ENCODE measurements at places on chromosomes 1 and 21. TPM values are rescaled to one million over a fixed set of nuclear protein-coding genes. Genes with fewer than 3 reads are reported as not detected.

GRCh38 chr1:90557706-90558105 is 159.4 kb downstream of the BARHL2 start:
- no peak overlapping the region for H3K4me3 ChIP-seq
- H3K27ac ChIP-seq = no peak overlapping the region
- DNase-seq = no peak

DNA sequence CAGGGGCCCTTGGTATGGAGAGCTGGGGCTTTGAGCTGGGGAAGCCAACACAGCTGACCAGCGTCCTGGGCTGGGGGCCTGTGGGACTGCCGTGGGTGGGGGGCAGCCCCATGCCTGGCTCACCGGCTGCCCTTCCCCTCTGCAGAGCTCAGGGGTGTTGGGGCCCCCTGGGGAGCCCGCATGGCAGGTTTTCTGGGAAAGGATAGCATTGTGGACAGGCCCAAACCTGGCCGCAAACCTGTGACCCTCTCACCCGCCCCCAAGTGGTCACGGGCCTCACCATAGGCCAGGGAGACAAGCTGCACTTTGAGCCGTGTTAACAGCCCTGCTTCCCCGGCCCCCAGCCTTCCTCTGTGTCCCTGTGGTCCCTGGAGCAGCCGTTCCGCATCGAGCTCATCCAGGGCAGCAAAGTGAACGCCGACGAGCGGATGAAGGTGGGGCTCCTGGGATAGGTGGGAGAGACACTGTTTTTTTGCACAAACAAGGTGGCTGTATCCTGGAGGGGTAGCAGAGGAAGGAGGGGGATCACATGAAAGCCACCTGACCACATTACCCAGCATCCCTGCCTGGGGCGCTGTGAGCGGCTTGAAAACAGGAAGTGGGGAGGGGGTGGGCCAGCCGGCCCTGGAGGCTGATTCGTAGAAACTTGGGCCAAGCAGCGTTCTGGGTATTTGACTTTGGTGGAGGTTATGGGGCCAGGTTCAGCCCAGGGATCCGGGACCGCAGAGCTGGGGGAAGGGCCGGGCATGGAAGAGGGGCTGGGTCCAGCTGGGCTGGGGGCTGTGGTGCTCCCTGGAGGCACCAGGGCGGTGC is 65.9 kb downstream of the PIK3CD start:
- DNase-seq = peak; percentile 95
- H3K36me3 ChIP-seq = peaks cover 54% of the 10 kb centered on the region
- peaks cover 61% of the 10 kb centered on the region for H3K4me1 ChIP-seq
- peak overlapping the region; percentile 94 for H3K27ac ChIP-seq
- H3K4me3 ChIP-seq = peak overlapping the region; percentile 87

- peak; percentile 16 for DNase-seq
- no peaks in the 10 kb centered on the region for H3K27me3 ChIP-seq
- no peaks in the 10 kb centered on the region for H3K36me3 ChIP-seq
- H3K4me1 ChIP-seq = peaks cover 13% of the 10 kb centered on the region
These were observed 58.3 kb downstream of the UBE2T start for GRCh38 chr1:202283379-202283844.

DNA sequence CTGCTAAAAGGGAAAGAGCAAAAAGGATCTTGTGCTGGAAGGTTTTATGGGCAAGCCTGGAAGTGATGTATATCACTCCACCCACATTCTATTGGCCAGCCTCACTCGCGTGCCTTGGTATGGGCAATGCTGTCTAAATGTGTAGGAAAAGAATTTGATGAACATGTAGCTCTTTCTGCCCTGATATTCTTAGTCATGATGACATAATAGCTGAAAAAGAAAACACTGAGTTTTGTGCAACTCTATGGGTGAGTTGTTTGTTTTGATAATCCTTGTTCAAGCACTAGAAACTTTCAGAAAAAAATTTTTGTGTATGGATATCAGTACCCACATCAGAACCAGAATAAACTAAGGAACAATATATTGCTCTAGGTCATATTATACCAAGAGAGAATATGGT is 231.5 kb upstream of the ST6GALNAC5 start:
- no peak for DNase-seq
- no peak overlapping the region for H3K27ac ChIP-seq
- H3K27me3 ChIP-seq = no peaks in the 10 kb centered on the region
- no peaks in the 10 kb centered on the region for H3K36me3 ChIP-seq
- no peaks in the 10 kb centered on the region for H3K4me1 ChIP-seq
- no peak overlapping the region for H3K4me3 ChIP-seq

UBASH3A gene
- total RNA-seq = 29.4 TPM

ANXA9 gene
- 0.19 TPM for total RNA-seq

CSF3R gene
- total RNA-seq = not detected

All from activated CD4-positive, alpha-beta memory T cell treated with anti-CD3 and anti-CD28 coated beads for 36 hours (primary cell).